Activated CD8-positive, alpha-beta memory T cell treated with anti-CD3 and anti-CD28 coated beads for 1 hour (primary cell): ENCODE measurements at places on chromosomes 3 and 15.

GRCh38 chr3:66029443-66029842 is 9.3 kb downstream of the MAGI1 start:
- no peak for DNase-seq

- DNase-seq: peak; percentile 19
Measured at GRCh38 chr3:14424711-14425580, 22.5 kb downstream of the SLC6A6 start.

- DNase-seq: no peak
Measured at GRCh38 chr3:28308196-28308595, 40.3 kb upstream of the ZCWPW2 start.

- DNase-seq: no peak
Measured at GRCh38 chr15:19956124-19956796, 585.3 kb downstream of the GOLGA6L6 start.

DNA sequence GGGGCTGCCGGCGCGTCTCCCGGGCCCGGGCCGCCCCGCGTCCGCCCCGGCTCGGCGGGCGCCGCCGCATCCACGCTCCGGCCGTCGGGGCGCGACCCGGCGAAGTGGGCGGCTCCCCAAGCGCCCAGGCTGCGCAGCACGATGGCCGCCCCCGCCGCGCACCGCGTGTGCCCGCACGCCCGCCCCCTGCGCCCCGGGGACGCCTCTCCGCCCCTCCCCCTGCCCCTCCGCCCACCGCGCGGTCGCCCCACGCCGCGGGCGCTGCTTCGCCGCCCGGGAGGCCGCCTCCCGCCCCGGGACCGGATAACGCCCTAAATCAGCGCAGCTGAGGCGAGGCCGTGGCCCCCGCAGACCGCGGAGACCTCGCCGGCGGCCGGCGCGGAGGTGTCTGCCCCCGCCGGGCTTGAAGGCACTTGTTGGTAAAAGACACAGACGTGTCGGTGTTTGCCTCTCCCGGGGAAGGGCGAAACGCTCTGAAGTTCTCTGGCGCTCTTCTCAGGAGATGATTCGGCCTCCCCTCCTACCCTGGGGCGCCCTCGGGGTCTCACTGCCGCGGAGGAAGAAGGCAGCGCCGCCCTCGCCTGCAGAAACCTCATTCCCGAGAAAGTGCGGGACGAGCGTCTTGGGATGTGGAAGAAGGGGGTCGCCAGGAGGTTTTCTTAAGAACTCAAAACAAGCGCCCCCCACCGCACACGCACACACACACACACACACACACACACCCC is at the start of gene BNC1:
Gene BNC1 (minus strand): TSS at position 106 of the 725 bp plus-strand sequence. CDS start 36 bp downstream, at position 70.
- no peak for DNase-seq

DNA sequence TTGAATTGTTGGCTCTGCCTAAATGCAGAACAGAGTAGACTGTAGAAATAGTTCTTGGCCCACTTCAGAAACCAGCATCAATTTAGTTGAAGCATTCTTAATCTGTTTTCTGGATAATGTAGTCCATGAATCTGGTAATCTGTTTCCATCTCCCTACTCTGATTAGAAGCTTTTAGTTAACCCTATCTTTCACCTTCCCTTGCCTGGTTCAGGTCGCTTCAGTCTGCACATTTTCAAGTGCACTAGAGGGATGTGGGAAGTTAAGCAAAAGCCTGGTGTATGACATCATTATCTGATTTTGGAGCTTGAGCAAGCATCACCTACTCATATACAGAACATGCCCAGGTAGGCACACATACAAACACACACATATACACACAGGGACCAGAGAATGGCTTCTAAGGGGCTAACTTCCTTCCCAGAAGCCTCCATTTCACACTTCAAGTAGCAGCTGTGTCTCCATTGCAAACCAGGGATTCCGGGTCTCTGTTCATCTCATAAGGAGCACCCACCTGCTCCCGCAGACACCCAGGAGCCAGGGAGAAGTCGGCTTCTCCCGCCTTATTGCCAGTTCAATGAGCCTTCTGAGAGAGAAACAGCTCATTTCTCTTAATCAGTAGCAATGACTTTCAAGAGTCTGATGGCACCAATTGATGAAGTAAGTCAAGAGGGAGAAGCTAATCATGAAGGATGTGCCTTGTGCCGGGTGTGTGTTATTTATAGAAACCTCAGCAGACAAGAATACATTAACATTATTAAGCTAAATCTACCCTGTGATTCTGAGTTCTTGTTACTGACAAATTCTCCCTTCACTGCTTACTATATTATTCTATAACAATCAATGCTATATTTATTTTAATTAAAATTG is 347.9 kb upstream of the STAC start:
- DNase-seq: no peak

DNA sequence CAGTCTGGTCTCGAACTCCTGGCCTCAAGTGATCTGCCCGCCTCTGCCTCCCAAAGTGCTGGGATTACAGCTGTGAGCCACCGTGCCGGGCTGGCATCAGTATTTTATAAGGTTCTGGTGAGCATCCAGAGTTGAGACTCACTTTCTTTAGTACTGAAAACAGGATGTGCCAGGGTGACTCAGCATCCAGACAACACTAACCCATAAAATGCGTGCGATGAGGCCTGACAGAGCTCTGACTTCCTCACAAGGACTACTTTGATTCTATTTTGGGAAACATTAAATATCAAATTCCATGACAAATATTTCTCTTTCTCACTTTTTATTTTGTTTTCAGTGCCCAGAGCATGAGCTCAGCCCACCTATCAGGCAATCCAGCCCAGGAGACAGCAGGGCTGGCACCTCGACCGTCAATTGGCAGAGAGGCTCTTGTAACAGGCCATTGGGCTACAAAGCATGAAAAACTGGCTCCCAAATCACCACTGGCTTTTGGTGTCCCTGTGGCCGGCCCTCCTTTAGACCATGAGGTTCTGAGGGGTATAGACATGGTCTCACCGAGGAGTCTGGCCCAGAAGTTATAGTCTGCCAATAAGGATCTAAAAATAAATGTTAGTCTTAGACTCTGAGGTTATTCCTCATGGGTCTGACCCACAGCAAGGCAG is 75.0 kb downstream of the FEM1B start:
- DNase-seq: no peak

GRCh38 chr3:129651435-129652202 is 45.1 kb upstream of the PLXND1 start:
- DNase-seq: no peak

DNA sequence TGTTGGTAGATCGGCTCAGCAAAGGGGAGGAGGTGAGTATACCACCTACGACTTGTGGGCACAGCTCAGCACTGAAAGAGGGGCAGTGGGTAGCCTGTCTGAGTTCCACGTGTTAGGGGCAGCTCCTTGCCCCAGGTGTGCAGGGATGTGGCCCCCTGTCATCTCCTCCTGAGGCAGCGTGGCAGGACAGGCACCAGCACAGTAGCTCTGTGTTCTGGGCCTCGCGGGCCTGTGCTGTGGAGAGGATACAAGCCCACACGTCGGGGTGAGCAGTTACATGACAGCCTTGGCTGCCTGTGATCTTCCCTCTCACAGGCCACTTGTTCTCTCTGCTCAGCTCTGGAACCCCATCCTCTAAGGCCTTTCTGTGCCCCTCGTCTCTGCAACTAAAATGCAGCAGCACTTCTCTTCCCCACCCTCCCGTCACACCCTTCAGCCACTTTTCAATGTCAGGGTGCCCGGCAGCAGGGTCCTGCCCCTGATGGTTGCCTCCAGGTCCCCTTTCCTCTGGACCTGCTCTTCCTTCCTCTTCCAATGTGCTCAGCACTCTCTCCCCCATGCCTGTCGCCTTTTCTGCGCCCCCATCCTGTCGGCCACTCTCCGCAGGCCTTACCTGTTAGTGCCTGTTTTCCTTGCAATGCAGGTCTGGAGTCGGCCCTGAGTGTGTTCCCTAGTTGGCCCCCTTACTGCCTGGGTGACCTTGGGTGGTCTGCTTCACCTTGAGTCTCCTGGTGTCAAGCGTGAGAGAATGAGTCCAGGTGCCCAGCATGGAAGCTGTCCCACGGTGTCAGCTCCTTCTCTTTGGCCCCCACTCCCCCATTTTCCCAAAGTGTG is 18.2 kb upstream of the CPNE9 start:
- no peak for DNase-seq

DNA sequence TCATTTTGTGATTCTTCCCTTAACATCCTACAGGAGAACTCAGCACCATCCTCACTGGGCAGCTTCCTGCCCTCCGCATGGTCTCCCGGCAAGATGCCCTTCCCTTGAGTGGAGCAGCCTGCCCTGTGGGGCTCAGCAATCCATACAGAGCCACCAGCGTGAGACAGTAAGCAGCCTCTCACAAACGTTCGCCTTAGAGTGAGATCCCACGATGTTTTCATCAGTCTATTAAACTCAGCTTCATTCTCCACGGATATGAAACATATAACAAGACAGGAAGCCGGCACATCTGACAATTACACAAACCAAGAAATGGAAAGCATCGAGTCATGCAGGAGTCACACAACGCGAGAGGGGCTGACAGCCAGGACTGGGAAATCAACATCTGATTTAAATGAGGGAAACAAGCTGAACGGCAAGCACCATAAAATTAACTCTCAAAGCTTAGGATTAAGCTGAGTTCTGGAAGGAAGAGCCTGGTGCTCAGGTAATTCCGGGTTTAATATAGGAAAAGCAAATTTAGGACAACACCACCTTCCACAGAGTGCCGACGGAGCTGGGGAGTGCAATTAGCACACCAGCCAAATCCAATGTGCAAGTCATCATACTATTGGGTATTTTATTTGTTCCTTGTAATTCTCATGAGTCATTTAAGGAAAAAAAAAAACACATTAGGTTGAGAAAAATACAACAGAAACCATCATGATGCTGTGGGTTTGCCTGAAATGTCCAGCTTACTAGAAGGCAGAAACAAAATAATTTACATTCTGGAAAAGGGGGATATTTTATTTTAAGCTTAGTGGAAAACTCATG is 272.0 kb downstream of the OCA2 start:
- DNase-seq: no peak

- DNase-seq: no peak
Measured at GRCh38 chr3:135991621-135992020, 26.1 kb downstream of the PPP2R3A start.

DNA sequence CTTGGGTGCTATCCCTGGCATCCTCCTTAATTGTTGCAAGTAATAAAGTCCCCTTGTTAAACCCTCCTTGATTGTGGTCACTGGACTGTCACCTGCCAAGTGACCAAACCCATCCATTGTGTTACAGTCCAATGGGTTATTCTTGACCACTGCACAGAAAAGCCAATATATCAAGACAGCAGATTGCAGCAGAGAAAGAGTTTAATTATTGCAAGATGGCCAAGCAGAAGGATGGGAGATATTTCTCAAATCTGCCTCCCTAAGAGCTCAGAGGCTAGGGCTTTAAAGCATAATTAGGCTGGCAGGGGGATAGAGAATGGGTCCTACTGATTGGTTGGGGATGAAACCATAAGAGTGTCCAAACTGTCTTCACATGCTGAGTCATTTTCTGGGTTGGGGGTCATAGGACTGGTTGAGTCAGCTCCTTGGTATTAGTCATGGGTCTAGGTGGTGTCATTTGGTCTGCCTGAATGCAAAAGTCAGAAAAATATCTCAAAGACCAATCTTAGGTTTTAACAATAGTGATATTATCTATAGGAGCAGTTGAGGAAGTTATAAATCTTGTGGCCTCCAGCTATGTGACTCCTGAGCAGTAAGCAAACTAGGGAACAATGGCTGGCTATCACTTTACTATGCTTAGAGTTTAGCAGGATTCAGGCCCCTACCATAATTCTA is 19.1 kb upstream of the XYLB start:
- DNase-seq: no peak

DNA sequence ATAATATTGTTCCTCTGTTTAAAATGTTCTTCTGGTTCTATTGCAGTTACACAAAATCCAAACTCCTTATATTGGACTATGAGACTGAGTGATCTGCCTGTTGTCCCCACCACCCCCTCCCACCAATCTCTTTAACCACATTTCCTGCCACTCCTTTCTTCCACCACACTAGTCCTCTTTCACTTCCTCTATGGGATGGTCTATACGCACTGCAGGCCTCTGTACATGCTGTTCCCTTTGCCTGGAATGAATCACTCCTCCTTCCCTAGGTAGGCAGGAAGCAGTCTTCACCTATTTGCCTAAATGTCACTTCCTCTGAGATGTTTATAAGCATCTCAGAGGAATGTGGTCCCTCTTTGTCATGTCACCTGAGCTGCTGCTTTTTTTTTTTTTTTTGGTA is 4.0 kb downstream of the MAP2K1 start:
- DNase-seq: no peak

- no peak for DNase-seq
Measured at GRCh38 chr3:196749125-196749524, 9.5 kb downstream of the PAK2 start.

- no peak for DNase-seq
Measured at GRCh38 chr15:78880813-78881212, 8.1 kb downstream of the MORF4L1 start.

- DNase-seq: no peak
Measured at GRCh38 chr3:17546500-17547255, 195.8 kb downstream of the TBC1D5 start.

GRCh38 chr15:41985236-41986160 is 13.1 kb upstream of the EHD4 start:
- no peak for DNase-seq

GRCh38 chr15:75234191-75234810 is 23.8 kb upstream of the GOLGA6C start:
- DNase-seq: no peak

GRCh38 chr3:61401359-61401758 is 150.1 kb upstream of the FHIT start:
- DNase-seq: no peak

DNA sequence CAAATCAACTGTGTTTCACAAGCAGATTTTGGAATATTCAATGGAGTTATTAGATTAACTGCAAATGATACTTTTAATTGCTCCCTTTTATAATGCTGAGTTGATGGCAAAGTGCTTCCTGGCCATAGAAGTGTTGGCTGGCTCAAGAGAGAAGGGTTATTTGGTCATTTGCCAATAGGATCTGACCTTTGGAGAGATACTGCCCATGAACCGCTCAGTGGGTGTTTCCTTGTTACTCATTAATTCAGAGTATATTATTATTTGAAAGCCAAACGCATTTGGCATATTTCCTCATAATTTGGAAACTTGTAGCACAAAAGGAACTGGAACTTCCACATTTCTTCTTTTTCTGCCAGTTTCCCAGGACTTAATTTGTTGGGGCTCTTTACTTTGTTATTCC is 234.7 kb downstream of the CDIN1 start:
- no peak for DNase-seq

GRCh38 chr15:42069025-42069424 is 25.3 kb downstream of the PLA2G4D start:
- DNase-seq: no peak

DNA sequence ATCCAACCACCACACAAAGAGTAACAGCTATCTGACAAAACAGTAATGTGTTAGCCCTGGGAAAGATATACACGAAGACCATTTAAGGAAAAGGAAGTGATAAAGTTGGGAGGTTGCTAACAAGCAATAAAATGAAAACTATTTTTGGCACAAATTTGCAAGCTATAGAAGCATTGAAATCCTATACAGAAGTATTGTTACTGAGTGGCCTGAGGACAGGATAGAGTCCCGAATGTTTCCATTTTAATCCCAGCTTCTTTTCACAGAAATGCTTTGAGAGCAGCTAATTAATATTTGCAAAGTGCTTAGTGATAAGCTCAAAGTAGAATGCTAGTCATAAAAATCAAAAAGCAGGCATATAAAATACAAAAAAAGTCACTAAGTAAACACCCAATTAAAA is 51.5 kb downstream of the RAD18 start:
- DNase-seq: no peak

GRCh38 chr3:109678600-109678999 is 341.3 kb upstream of the DPPA4 start:
- no peak for DNase-seq

GRCh38 chr15:76664895-76665294 is 240.2 kb downstream of the SCAPER start:
- DNase-seq: no peak
